ENCODE measurements at places on chromosomes 5 and 9.

GRCh38 chr9:137791947-137792346, 85.6 kb upstream of the CACNA1B start:
- DNase-seq = no peak

DNA sequence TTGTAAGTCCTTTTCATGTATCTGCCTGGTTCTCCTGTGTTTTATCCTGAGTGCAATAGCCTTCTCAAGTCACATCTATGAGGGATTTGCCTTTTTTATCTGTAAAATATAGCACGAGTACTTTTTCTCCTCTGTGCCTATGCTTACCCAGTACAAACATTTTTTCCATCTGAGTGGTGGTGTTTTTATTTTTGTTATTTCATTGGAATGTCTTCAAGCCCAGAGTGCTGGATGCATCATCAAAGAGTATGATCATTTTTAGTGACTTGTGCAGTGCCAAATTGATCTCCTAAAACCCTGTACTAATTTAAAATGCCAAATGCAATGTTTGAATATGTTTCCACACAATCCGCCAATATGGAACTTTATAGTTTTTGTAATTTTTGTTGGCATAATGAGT, 86.1 kb downstream of the TLE4 start:
- DNase-seq = no peak

GRCh38 chr5:95667678-95668077, 15.1 kb downstream of the SPATA9 start:
- DNase-seq = no peak

DNA sequence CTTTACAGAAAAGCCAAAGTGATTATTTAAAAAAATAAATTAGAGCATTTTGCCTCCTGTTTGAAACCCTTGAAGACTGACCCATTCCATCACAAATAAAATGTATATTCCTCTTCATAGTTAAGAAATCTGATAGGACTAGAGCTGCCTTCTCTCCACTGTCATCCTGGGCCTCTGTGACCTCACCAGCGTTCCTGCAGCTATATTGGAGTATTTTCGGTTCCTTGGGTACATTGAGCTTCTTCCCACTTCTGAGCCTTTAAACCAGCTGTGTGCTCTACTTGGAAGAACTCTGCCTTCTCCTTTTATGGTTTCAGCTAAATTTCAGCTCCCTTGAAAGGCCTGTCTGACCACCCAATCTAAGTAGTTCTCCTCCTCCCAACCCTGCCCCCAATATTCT, 99.1 kb upstream of the ABCA1 start:
- DNase-seq = no peak

- no peak for DNase-seq
Measured at GRCh38 chr9:108443019-108443633, 412.7 kb downstream of the ACTL7B start.

Measured in iPS DF 19.7 (cell line).